ENCODE measurements at places on chromosomes 3 and 15.
A peak's percentile ranks its signal among the peaks of the same experiment; 100 is the strongest.

GRCh38 chr15:52151353-52151752 is 38.8 kb upstream of the BCL2L10 start:
- DNase-seq: no peak

DNA sequence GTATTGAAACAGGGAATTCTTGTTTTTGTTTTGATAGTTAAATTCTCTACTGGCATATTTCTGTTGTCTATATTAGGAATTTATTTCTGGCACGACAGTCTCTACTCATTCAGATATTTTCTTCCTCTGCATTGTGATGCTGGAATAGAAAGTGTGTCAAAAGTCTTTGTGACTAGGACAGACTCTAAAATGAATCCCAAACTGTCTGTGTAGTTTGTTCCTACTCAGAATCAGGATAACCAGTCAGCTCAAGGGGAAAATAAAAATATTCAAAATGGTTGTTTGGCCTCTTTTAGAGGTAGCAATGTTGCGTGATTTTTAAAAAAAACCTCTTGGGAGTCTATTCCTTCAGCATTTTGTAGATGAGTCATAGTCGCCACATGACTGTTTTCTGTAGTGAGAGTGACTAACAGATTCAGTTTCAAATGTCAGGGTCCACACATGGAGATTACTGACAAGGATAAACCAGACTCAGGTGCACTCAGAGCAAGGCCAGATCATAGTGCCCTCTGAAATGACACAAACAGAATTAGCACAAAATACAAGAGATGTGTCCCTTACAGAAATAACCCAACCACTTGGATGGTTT is 13.1 kb downstream of the SLC7A14 start:
- DNase-seq: peak; percentile 83

DNA sequence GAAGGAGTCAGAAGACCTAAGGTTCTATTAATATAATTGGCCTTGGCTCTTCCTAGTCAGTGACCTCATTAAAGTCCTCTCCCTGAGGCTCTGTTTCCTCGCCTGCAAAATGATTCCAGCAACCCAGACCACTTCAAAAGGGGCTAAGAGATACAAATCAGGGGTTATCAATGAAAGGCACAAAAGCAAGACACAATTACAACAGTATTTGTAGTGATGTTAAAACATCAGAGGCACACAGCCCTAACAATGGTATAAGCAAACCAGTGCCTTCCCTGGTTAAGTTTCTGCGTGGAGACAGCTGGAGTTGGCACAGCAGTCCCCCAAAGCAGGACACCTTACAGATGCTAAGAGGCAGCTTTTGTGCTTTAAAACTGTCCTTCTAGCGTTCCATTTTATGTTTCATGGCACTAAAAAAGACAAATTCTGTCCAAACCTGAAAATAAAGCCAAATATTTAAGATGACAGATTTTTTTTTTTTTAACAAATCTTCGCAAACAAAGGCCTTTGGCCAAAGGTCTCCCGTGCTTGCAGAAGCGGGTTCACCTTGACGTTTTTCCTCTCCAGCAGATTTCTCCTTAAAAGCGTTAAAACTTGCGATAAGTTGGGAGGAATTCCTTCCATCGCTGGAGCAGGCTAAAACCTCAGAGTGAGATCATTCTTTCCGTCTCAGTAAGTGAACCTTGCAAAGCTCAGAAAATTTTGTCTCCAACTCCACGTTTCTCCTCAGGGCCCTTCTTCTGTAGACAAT is 999 bp downstream of the ZNF280D start:
- peak; percentile 69 for DNase-seq

DNA sequence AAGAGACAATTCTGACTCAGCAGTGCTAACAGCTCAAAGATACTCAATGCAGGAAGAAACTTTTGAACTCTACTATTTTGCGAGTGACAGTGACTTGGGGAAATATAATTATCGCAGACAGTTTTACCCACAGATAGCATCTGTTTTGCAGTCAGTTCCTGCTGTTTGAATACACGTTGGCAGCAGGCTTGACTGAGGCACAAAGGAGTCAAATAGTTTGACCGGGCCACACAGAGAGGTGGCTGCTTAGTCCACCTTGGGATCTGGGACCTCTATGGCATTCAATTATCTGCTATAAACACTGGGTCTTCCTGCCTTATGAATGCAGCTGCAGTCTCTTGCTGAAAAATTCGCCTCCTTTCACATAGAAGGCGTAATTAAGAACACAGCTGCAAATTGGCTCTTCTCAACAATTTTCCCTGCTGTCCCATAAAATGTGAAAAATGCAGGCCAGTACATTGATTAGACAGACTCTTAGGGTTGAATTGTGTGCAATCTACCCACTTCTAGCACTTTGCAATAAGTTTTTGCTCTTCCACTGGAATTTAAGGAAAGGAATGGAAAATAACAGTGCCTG is 56.5 kb downstream of the OTOL1 start:
- DNase-seq: no peak

DNA sequence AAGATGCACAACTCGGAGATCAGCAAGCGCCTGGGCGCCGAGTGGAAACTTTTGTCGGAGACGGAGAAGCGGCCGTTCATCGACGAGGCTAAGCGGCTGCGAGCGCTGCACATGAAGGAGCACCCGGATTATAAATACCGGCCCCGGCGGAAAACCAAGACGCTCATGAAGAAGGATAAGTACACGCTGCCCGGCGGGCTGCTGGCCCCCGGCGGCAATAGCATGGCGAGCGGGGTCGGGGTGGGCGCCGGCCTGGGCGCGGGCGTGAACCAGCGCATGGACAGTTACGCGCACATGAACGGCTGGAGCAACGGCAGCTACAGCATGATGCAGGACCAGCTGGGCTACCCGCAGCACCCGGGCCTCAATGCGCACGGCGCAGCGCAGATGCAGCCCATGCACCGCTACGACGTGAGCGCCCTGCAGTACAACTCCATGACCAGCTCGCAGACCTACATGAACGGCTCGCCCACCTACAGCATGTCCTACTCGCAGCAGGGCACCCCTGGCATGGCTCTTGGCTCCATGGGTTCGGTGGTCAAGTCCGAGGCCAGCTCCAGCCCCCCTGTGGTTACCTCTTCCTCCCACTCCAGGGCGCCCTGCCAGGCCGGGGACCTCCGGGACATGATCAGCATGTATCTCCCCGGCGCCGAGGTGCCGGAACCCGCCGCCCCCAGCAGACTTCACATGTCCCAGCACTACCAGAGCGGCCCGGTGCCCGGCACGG is 991 bp downstream of the SOX2 start:
- DNase-seq: peak; percentile 10

GRCh38 chr3:142925140-142925539 is 36.3 kb upstream of the PCOLCE2 start:
- DNase-seq: no peak

DNA sequence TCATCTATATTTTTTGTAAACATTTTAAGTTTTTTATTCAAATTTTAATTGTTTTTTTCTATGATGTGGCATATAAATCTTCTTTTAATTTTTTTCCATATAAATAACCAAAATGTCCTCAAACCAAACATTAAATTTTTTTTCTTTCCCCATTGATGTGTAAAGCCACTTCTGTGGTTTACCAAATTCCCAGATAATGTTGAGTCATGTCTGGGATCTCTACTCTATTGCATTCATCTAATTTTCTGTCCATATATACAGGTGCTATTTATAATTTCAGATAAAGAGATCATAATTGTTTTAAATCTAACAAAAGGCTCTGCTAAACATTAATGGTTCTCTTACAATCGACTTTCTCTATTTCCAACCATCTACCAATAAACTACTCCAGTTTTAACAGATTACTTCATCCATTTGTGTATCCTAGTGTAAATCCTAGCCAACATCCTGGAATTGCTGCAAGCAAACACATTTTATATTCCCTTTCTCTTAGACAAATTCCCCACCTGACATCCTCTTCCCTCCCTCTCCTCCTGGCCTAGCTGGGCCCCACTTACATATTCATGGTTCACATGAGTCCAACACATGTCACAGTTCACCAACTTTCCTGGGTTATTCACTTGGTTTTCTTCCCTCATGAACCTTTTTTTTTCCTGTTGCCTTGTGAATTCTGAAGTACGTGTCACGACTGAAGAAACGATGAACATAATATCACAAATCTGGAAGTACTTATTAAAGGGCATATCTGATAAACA is 368.0 kb upstream of the AGTR1 start:
- DNase-seq: peak; percentile 46

GRCh38 chr3:25442486-25442885 is 14.4 kb downstream of the RARB start:
- DNase-seq: no peak
